NCI-H2081 (cell line): ENCODE measurements at places on chromosomes 7 and 10.

- no peak for DNase-seq
These were observed 254.2 kb upstream of the ZNF32 start for GRCh38 chr10:43902842-43903241.

GRCh38 chr10:96891840-96892239 is 59.7 kb downstream of the LCOR start:
- no peak for DNase-seq

GRCh38 chr7:29146057-29146706 is at the start of gene CPVL:
Gene CPVL, minus strand, starts transcription at chr7:29146537. Its CDS starts 25,476 bp downstream, at chr7:29121061.
- DNase-seq = no peak

DNA sequence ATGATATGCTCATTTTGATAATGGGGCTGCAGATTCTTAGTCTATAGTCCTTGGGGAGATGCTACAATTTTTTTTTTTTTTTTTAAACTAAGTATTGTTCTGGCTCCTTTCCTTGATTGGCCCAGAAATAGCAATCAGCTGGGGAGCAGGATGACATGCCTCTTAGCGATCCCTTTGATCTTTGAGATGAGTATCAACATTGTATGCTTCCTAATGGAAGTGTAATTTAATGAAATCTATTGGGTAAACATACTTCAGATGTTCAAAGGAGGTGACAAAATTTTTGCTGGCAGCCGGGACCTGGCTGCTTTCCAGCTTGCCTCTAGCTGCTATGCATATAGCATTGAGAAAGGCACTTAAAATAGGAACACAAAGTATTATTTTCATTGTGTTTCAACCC is 43.5 kb downstream of the VTI1A start:
- peak; percentile 33 for DNase-seq

- DNase-seq = peak; percentile 28
These were observed 77.3 kb downstream of the JMJD1C start for GRCh38 chr10:63388421-63389031.

DNA sequence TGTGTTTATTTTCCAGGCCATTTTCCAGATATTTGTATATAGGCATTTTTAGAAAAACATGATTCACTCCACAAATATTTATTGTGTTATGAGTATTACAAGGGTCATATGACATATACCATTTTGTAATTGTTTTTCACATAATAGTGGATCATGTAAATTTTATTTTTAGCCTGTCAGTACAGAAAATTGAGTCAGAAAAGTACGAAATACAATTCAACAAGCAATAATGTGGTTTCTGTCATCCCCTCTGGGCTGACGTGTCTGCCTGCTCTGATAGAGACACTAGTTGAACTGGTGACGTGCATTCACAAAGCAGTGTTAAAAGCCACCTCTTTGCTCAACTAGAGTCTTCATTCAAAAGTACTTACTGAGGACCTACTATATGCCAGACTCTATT is 97.9 kb upstream of the STEAP1B start:
- no peak for DNase-seq

- DNase-seq = no peak
These were observed 97.4 kb upstream of the GPR26 start for GRCh38 chr10:123568751-123569150.

- no peak for DNase-seq
These were observed 200.9 kb downstream of the TEX36 start for GRCh38 chr10:125482108-125482507.

DNA sequence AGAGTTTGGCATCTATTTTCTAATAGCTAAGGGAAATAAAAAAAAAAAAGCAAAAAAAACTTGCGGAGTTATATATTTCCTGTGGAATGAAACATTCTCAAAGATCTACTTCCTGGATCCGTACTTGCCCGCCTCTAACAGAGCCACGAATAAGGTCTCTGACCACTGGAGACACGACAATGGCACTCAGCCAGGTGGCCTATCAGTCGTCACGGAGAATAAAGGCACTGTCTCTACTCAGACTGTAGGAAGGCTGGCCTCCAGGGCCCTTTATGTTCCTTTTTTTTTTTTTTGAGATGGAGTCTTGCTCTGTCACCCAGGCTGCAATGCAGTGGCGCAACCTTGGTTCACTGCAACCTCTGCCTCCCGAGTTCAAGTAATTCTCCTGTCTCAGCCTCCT is 58.7 kb downstream of the RGS10 start:
- DNase-seq = no peak

DNA sequence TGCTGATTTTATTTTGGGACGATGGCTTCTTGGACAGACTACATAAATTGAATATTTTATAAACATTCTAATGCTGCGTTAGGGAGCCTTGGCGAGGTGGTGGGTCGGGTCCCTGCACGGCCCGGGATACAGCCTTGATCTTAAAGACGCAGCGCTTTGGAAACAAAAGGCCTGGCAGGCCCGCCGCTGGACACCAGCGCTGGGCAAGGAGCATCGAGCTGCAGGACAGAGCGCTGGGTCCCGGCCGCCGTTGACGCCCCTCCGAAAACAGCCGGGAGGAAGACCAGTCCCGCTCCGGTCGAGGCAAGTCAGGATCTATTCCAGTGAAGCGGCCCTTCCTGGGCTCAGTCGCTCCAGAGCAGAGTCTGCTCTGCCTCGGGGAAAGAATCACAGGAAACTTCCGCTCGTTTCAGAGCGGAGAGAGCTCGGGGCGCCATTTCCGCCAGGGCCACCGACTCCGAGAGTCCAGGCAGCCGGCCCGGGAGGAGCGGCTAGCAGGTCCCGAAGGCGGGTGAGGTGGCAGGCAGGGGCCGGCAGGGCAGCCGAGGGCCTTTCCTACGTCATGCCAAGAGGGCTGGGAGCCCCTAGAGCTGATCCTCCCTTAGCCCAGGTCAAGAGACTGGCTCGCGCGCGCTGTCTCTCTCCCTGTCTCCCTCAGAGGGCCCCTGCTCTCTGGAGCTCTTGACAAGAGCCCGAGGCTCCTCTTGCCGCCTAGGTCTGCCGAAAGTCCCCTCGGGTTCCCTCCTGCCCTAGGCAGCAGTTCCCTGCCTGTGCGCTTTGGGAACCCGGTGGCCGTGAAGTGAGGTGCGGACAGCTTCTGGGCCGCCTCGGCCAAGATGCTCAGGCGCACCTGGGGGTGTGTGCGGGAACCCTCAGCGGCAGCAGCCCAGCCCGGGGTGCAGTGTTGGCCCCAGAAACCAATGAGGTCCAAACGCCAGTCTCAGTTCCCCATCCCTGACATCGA is 1.4 kb upstream of the DRGX start:
- DNase-seq = no peak

DNA sequence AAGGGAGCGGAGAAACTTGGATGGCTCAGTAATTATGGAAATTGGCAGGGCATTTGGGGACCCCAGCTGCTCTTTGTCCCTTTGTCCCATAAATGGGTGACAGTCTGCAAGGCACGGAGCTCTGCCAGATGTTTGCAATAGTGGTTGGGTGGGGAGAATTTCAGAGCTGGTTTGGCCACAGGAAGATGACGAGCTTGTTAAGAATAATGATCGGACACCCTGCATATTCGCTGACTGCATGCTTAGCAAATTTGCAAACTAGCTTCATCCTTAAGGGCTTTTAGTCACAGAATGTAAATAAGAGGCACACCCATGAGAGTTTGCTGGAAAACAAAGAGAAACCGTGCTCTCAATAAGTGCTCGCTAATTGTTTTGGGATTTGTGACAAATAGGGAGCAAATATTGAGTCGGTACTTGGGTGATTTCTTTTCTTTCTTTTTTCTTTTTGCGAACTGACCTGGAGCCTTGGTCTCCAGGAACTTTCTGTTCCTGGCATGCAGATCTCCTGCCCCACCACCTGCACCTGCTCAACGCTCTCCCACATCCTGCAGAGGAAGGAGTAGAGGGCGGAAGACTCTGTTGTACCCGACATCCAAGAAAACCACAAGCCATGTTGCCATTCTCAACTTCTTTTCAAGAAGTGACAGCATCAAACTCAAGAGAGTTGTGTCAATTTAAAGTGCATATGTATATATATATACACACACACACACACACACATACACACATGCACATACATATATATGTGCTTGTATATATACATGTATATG is 238.9 kb downstream of the CAMK1D start:
- DNase-seq = no peak

- DNase-seq = no peak
These were observed 43.9 kb upstream of the C1QL3 start for GRCh38 chr10:16565604-16566003.

GRCh38 chr10:86202226-86202735 is 164.3 kb downstream of the GRID1 start:
- no peak for DNase-seq

DNA sequence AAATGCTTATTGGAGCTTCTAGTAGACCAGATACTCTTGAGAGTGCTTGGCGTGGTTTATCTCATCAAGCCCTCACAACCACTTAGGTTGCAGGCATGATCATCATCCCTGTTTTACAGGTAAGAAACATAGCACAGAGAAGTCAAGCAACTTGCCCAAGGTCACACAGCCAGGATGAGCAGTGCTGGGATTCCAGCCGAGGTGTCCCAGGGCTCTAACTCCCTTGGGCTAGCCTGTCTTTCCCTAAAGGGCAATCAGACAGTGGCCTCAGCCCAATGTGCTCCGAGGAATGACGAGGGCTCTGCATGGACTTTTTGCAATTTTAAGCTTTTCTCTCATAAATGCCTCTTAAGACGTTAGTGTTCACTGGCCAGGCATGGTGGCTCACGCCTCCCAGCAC is 39.9 kb upstream of the SPDYE3 start:
- no peak for DNase-seq

DNA sequence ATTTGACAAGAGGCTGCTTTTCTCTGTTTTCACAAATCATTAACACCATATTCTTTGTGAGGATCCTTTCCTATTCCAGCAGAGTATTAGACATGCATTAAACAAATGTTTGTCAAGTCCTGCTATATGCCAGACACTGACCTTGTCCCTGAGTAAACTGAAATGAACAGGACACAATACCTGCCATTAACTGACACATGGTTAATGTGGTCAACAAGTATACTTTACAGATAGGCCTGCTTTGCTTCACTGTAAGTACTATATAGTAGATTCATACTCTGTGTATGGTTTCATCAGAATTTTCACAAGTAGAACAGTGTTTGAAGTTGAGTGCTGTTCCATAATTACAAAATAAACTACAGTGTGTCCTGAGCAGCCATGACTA is 5.9 kb downstream of the TNKS2 start:
- no peak for DNase-seq

GRCh38 chr10:15632456-15633091 is 87.1 kb downstream of the ITGA8 start:
- no peak for DNase-seq

- no peak for DNase-seq
These were observed 58.9 kb upstream of the OPN4 start for GRCh38 chr10:86595496-86595895.

DNA sequence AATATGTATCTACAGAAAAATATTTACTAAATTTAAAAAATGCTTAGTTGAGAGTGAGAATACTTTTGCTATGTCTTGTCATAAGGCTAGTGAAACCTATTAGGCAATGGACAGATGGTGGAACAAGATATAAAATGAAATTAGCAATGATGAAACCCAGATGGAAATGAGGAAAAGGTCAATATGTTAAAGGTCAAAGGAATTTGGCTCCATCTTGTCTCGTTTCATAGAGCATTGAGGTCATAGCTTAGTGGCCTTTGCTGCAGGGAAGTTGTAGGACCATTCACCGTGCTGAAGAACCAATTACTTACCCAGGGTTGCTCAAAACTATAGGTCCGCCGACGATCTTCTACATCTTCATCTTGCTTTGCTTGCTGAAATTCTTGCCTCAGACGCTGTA is 683.9 kb downstream of the PARD3 start:
- DNase-seq = no peak

GRCh38 chr10:114649217-114649903 is 8.7 kb downstream of the ABLIM1 start:
- no peak for DNase-seq

- no peak for DNase-seq
These were observed 473.3 kb downstream of the PLXNA4 start for GRCh38 chr7:132102942-132103341.

- DNase-seq = no peak
These were observed 81.8 kb downstream of the SPAG6 start for GRCh38 chr10:22427101-22427500.

GRCh38 chr7:35754741-35755140 is 46.1 kb upstream of the SEPTIN7 start:
- no peak for DNase-seq

GRCh38 chr10:117374506-117375359 is 507 bp downstream of the PDZD8 start:
- DNase-seq = no peak

- no peak for DNase-seq
These were observed 58.2 kb upstream of the BET1 start for GRCh38 chr7:94062372-94062771.

DNA sequence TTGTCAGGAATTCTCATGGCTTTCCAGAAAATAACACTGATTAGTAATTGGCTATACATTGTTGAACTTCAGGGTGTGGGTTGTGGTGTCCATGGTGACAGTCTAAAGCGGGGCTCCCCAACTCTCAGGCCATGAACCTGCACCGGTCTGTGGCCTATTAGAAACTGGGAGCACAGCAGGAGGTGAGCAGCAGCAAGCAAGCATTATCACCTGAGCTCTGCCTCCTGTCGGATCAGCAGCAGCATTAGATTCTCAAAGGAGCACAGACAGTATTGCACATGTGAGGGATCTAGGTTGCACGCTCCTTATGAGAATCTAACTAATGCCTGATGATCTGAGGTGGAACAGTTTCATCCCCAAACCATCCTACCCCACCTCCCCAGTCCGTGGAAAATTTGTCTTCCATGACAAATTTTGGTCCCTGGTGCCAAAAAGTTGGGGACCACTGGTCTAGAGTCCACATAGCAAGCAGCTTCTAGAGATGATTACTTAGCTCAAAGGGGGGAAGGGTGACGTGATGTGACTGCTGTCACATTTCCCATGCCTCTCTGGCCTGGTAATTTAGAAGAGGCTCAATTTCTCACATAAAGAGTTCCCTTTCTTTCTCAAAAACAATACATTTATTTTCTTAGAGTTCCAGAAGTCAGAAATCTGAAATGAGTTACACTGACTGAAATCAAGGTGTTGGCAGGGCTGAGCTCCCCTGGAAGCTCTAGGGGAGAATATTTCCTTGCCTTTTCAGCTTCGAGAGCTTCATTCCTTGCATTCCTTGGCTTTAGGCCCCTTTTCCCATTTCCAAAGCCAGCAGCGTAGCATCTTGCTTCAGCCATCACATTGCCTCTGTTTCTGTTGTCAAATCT is 17.6 kb upstream of the FAM221A start:
- DNase-seq = no peak

DNA sequence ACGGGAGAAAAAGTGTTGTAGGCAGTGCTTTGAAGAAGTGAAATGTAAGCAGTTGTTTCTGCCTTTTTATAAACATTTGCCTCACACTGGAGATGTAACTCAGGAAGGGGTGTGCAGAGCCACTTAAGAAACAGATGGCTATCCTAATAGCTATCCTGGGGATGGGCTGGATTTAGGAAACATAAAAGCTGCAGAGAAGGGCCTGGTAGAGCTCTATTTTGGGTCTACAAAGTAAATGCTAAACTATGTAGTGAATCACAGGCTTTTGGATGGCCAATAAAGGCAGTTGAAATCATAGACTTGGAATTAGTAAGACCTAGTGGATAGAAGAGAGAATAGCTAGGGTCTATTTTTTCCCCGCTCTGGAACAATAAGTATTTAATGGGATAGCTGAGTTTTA is 79.9 kb upstream of the AGR3 start:
- no peak for DNase-seq

- DNase-seq = no peak
These were observed 847.0 kb downstream of the TYW1 start for GRCh38 chr7:67843615-67844014.

- DNase-seq = no peak
These were observed 446.0 kb upstream of the PODXL start for GRCh38 chr7:132002343-132002968.

GRCh38 chr10:69413221-69413865 is 3.4 kb downstream of the TACR2 start:
- DNase-seq = peak; percentile 47

GRCh38 chr7:81470724-81471379 is 299.0 kb downstream of the HGF start:
- DNase-seq = no peak
